Right forelimb (tissue), 1 donor: ENCODE measurements at places on chromosomes 12 and 14.

DNA sequence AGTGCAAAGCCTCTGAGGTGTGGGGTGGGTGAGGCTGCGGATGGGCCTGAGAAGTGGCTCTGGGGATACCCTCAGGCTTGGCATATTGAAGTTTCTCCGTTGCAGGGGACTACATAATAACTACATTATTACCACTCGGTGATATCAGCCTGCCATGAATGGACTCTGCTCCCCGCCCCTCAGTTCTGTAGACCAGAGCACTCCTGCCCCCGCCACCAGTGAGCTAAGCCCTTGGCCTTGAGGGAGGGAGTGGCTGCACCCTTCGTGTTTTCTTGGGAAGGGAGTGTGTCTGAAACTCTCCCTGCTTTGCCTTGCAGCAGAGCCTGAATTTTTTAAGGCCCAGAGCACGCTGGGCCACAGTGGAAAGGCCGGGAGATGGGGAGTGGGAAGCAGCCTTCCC lies 1.7 kb downstream of the ORAI1 start:
- no peak for DNase-seq

DNA sequence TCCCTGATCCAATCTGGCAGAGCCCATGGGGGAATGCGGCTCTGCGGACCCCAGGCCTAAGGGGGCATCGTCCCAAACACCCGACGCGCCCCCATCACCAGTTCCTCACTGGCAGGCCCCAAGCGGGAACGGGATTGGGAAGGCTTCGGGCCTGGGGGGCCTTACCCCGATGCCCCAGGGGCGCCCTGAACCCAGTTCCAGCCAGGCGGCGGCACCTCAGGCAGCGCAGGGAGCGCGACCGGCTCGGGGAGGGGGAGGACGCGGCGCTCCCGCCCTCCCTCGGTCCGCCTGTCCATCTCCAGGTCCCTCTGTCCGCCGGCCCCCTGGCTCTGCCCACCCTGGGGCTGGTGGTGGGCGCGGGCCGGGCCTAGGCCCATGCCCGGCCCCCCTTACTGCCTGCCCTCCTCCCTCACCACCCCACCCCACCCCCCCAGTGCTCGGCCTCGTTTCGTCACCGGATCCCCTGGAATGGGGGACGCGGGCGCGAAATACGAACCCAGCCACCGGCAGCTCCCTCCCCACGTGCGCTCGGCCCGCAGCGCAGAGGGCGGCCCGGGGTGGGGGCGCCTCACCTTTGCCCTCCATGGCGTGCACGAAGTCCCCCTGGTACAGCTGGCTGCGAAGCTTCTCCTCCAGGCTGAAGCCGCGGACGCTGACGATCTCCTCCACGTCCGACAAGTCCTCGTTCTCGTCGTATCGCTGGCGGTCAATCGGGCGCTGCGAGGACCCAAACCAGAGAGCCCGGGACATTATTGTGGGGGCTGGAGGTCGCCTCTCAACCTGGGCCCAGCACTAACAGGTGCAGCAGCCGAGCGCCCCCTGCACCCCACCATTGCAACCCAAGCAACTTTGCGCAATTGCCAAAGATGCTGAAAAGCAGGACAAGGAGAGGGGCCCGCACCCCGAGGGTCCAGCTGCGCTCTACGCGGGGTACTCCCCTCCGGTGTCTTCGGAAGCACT lies 2.3 kb downstream of the KDM2B start:
- DNase-seq: peak; percentile 66

GRCh38 chr14:105602799-105603793 lies 76.7 kb downstream of the TMEM121 start:
- DNase-seq: no peak

- no peak for DNase-seq
Observed at GRCh38 chr12:63949902-63950301, 105.4 kb downstream of the SRGAP1 start.

DNA sequence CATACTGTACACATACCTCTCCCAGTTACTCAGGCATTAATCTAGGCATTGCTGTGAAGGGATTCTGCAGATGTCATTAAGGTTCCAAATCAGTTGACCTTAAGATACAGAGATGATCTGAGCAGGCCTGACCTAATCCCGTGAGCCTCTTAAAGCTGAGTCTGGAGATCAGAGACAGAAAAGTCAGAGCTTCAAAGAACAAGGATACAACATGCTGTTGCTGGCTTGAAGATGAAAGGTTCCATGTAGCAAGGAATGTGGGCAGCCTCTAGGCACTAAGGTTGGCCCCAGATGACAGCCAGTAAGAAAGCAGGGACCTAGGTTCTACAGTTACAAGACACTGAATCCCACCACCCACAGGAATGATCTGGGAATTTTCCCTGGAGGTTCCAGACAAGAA lies 81.1 kb downstream of the MAP1LC3B2 start:
- DNase-seq: no peak

GRCh38 chr14:61602003-61602732 lies 93.1 kb upstream of the HIF1A start:
- no peak for DNase-seq
